ENCODE measurements at places on chromosomes 2 and 18. TPM values are rescaled to one million over a fixed set of nuclear protein-coding genes. Genes with fewer than 3 reads are reported as not detected.

MAP3K19 gene
- total RNA-seq: not detected

COLEC11 gene
- not detected for total RNA-seq

DES gene
- total RNA-seq: 0.30 TPM

IL18R1 gene
- total RNA-seq: 4.0 TPM

MERTK gene
- total RNA-seq: 5.7 TPM

UGT1A5 gene
- 0.35 TPM for total RNA-seq

POU3F3 gene
- total RNA-seq: 32.8 TPM

GPR55 gene
- not detected for total RNA-seq

IL1F10 gene
- total RNA-seq: not detected

PLA2R1 gene
- 17.8 TPM for total RNA-seq

ELOA2 gene
- not detected for total RNA-seq

MATN3 gene
- total RNA-seq: 32.1 TPM

PROKR1 gene
- not detected for total RNA-seq

GCG gene
- not detected for total RNA-seq

CPLX4 gene
- total RNA-seq: not detected

PARD3B gene
- total RNA-seq: 5.6 TPM

CAMKMT gene
- 10.0 TPM for total RNA-seq

GPN1 gene
- total RNA-seq: 76.8 TPM

ANKRD30B gene
- total RNA-seq: not detected

DCDC2C gene
- total RNA-seq: not detected

PAX3 gene
- not detected for total RNA-seq

ATG4B gene
- total RNA-seq: 53.0 TPM

MYCN gene
- total RNA-seq: not detected

IL1R2 gene
- total RNA-seq: 0.89 TPM

SATB2 gene
- total RNA-seq: 2.3 TPM

SF3B1 gene
- 167 TPM for total RNA-seq

AQP4 gene
- 2.1 TPM for total RNA-seq

RFTN2 gene
- under 0.01 TPM for total RNA-seq

SCYGR4 gene
- total RNA-seq: not detected

IRS1 gene
- total RNA-seq: 7.3 TPM

ATP6V1C2 gene
- total RNA-seq: 0.05 TPM

SNORC gene
- total RNA-seq: 0.69 TPM

CAPN14 gene
- total RNA-seq: 0.20 TPM

PARD6G gene
- 1.5 TPM for total RNA-seq

LYPD6B gene
- total RNA-seq: 0.15 TPM

PCARE gene
- not detected for total RNA-seq

ZNF385B gene
- 1.1 TPM for total RNA-seq
